ENCODE measurements at places on chromosomes 1 and 21. TPM values are rescaled to one million over a fixed set of nuclear protein-coding genes. Genes with fewer than 3 reads are reported as not detected.

REG4 gene
- total RNA-seq, result 0.76 TPM

CHIT1 gene
- 6.2 TPM for total RNA-seq

KIF14 gene
- total RNA-seq, result 14.4 TPM

RXFP4 gene
- not detected for total RNA-seq

CD5L gene
- total RNA-seq, result 1.2 TPM

LAD1 gene
- 9.1 TPM for total RNA-seq

KCNK1 gene
- total RNA-seq, result 0.66 TPM

S100A3 gene
- total RNA-seq, result 0.38 TPM

OR2T11 gene
- under 0.01 TPM for total RNA-seq

PGLYRP3 gene
- total RNA-seq, result 0.14 TPM

GRCh38 chr1:34926894-34927293, 2.6 kb downstream of the DLGAP3 start:
- H3K4me3 ChIP-seq, result no peak overlapping the region
- no peak for DNase-seq
- H3K4me1 ChIP-seq, result peaks cover 11% of the 10 kb centered on the region
- H3K27ac ChIP-seq, result no peak overlapping the region

DNA sequence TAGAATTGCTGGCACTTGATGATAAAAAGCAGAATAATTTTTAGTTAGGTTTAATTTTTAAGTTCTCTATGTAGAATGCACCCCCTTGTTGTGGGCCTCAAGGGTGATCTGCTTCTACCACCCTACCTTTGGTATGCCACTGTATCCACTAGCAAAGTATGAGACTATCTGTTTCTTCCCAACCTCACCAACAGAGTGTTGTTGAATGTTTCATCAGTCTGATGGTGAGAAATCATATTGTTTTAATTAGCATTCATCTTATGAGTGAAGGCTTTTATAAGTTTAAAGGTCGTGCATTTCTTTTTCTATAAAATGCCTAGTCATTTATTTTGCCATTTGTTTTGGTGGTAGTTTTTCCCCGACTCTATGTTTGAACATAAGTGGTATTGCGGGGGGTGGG, 141.0 kb downstream of the MAGI3 start:
- H3K27ac ChIP-seq, result no peak overlapping the region
- no peaks in the 10 kb centered on the region for H3K27me3 ChIP-seq
- no peaks in the 10 kb centered on the region for H3K4me1 ChIP-seq

DNA sequence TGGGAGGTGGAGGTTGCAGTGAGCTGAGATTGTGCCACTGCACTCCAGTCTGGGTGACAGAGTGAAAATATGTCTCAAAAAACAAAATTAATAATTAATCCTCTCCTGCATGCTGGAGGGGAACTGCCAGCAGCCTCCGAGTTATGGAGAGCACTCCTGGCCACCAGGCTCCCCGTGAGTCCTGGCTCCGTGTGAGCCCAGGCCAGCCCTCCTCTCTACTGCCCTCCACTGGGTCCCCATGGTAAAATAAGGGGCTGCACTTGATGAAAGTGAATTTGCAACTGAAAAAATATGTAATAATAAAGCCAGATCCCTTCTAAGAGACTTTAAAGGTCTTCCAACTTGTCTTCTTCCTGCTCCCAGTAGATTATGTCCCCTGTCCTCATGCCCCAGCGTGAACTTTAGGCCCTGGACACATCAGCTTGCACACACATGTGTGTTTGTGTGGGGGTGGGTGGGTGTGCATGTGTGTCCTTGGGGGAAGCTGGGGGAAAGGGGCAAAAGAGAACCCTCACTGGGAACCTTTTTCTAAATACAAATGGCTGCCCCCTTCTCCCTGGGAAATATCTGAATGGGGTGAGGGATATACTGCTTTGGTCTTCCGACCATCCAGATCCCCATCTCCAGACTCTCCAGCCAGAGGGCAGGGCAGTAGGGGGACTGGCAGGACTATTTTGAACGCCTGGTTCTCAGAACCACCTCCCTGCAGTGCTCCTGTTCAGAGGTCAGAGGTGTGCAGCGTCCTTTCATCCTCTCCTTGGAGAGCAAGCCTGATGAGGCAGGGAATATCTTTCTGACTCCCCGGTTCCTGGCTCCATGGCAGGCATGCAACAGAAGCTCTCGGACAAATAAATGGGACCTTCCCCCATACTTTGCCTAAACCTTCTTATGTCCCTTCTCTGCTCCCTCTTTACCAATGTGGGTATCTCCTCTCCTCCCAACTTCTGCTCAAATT, 26.2 kb downstream of the NEK2 start:
- H3K4me3 ChIP-seq, result no peak overlapping the region
- no peak for DNase-seq
- no peaks in the 10 kb centered on the region for H3K36me3 ChIP-seq
- H3K4me1 ChIP-seq, result no peaks in the 10 kb centered on the region

GRCh38 chr1:194215448-194215847, 1029.0 kb upstream of the B3GALT2 start:
- DNase-seq, result no peak
- H3K4me3 ChIP-seq, result no peak overlapping the region
- H3K4me1 ChIP-seq, result no peaks in the 10 kb centered on the region
- no peaks in the 10 kb centered on the region for H3K36me3 ChIP-seq
- no peaks in the 10 kb centered on the region for H3K27me3 ChIP-seq

DNA sequence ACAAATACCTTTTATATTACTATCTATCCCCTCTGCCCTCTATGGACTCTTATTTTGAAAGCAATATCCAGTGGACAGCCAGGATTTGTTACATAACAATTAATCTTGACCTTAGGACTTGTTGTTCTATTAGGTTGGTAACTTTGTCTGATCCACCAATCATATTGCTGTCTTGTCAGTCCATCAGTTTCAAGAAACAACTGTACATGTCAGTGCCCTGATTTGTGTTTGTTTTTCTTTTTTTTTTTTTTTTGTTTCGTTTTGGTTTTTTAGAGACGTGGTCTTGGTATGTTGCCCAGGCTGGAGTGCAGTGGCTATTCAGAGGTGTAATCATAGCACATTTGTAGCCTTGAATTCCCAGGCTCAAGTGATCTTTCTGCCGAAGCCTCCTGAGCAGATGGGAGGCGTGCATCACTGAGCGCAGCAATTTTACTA, 1.5 kb upstream of the SCP2 start:
- H3K27me3 ChIP-seq, result no peaks in the 10 kb centered on the region
- H3K4me3 ChIP-seq, result no peak overlapping the region
- H3K4me1 ChIP-seq, result peaks cover 13% of the 10 kb centered on the region

GRCh38 chr1:116907351-116907750, 2.4 kb upstream of the PTGFRN start:
- peaks cover 6% of the 10 kb centered on the region for H3K4me1 ChIP-seq
- no peaks in the 10 kb centered on the region for H3K36me3 ChIP-seq
- H3K27me3 ChIP-seq, result peaks cover 5% of the 10 kb centered on the region

GRCh38 chr1:6016191-6016865, 24.1 kb upstream of the NPHP4 start:
- DNase-seq, result no peak

DNA sequence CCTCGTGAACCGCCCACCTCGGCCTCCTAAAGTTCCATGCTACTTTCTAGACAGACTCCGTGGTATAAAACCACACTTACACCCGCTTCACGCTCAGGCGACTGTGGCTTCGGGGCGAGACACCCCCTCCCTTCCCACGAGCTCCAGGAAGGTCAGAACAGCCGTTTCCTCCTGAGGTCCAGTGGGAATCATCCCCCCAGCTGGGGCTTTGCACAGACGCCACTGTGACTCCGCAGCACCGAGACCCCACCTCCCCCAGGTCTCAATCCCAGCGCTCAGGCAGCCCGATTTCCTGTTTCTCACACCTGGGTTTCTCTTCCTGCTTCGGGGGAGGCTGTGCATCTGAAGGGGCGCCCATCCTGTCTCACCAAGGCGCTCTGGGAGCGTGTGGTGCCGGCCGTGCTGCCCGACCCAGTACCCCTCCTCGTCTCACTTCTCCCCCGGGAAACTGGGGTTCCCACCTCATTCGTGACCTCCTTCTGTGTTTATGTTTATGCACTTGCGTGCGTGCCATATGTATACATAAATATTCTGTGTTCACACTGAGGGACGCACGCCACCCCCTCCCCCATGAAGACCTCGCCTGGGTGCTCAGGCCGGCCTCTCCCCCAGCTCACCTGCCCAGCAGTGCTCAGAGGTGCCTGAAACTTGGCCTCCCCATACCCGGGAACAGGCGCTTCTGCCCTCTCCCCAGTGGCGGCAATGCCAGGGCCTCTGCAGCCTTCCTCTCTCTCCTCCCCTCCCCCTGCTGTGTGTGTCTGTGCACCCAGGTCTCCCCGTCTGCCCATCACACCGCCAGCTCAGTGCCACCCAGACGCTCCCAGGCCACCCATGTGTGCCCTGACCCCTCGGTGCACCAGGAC, 14.6 kb downstream of the SLC35E2B start:
- peak overlapping the region; percentile 44 for H3K4me3 ChIP-seq
- peaks cover 24% of the 10 kb centered on the region for H3K4me1 ChIP-seq
- peaks cover 3% of the 10 kb centered on the region for H3K36me3 ChIP-seq
- no peaks in the 10 kb centered on the region for H3K27me3 ChIP-seq

GRCh38 chr1:92804721-92805201, 19.9 kb upstream of the EVI5 start:
- H3K27me3 ChIP-seq, result no peaks in the 10 kb centered on the region
- DNase-seq, result no peak
- no peak overlapping the region for H3K4me3 ChIP-seq
- H3K36me3 ChIP-seq, result no peaks in the 10 kb centered on the region

DNA sequence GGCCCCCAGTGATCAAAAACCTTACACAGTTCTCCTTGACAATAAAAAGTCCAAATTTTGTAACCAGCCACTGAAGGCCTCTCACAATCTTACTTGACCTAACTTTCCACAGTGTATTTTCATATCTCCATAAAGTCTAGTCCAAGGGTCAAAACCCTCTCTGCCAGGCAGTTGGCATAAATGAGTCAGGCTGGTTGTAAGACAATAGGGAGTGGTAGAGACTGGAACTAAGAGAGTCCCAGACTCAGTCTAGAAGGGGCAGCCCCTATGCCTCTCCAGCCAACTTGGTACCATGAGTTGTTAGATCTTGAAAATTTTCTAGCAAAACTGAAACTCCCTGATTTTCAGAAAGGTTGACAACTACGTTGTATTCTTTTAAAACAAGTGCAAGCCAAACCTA, 21.0 kb downstream of the KIF21B start:
- no peak overlapping the region for H3K27ac ChIP-seq
- peaks cover 76% of the 10 kb centered on the region for H3K36me3 ChIP-seq
- H3K4me3 ChIP-seq, result no peak overlapping the region
- no peaks in the 10 kb centered on the region for H3K4me1 ChIP-seq

- no peak overlapping the region for H3K4me3 ChIP-seq
- no peak overlapping the region for H3K27ac ChIP-seq
- H3K27me3 ChIP-seq, result no peaks in the 10 kb centered on the region
- DNase-seq, result no peak
- no peaks in the 10 kb centered on the region for H3K36me3 ChIP-seq
- H3K4me1 ChIP-seq, result peaks cover 8% of the 10 kb centered on the region
Observed at GRCh38 chr1:62355095-62355494, 35.9 kb upstream of the KANK4 start.

- H3K4me1 ChIP-seq, result peaks cover 9% of the 10 kb centered on the region
- H3K27ac ChIP-seq, result no peak overlapping the region
- H3K27me3 ChIP-seq, result no peaks in the 10 kb centered on the region
- H3K4me3 ChIP-seq, result no peak overlapping the region
- H3K36me3 ChIP-seq, result no peaks in the 10 kb centered on the region
Observed at GRCh38 chr1:158016651-158017335, 23.3 kb downstream of the KIRREL1 start.

- H3K27ac ChIP-seq, result no peak overlapping the region
- no peak overlapping the region for H3K4me3 ChIP-seq
- H3K27me3 ChIP-seq, result no peaks in the 10 kb centered on the region
- no peaks in the 10 kb centered on the region for H3K4me1 ChIP-seq
- DNase-seq, result no peak
Observed at GRCh38 chr1:79524126-79524525, 517.6 kb upstream of the ADGRL4 start.

GRCh38 chr1:202085682-202086373, 36.9 kb upstream of the GPR37L1 start:
- no peak overlapping the region for H3K27ac ChIP-seq
- no peak overlapping the region for H3K4me3 ChIP-seq
- DNase-seq, result no peak
- no peaks in the 10 kb centered on the region for H3K4me1 ChIP-seq

DNA sequence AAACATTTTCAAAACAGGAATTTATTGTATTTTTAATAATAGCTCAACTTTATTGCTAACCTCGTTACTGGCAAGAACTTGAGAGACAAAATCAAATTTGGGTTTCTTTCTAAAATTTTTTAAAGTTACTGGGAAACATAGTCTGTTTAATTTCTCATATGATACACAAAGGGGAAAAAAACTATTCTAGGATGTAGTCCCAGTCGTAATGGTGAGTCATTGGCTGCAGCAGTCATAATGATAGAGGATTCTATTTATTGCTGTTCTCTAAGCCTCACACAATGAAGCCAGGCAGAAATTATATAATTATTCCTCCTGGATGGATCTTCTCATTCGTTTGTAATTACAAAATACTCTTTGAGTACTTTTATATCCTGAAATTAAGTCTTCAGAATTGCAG, 326.5 kb upstream of the SGIP1 start:
- DNase-seq, result no peak
- no peaks in the 10 kb centered on the region for H3K27me3 ChIP-seq
- H3K4me1 ChIP-seq, result no peaks in the 10 kb centered on the region
- no peak overlapping the region for H3K4me3 ChIP-seq
- H3K27ac ChIP-seq, result no peak overlapping the region

GRCh38 chr21:45767071-45768006, 123.8 kb downstream of the PCBP3 start:
- H3K27ac ChIP-seq, result peak overlapping the region; percentile 80
- no peaks in the 10 kb centered on the region for H3K27me3 ChIP-seq
- peaks cover 43% of the 10 kb centered on the region for H3K4me1 ChIP-seq
- DNase-seq, result no peak
- no peak overlapping the region for H3K4me3 ChIP-seq

GRCh38 chr1:25009671-25010262, 79.7 kb upstream of the RUNX3 start:
- no peaks in the 10 kb centered on the region for H3K36me3 ChIP-seq
- DNase-seq, result peak; percentile 69
- no peak overlapping the region for H3K4me3 ChIP-seq
- H3K27me3 ChIP-seq, result peaks cover 5% of the 10 kb centered on the region
- H3K27ac ChIP-seq, result no peak overlapping the region
- peaks cover 6% of the 10 kb centered on the region for H3K4me1 ChIP-seq

GRCh38 chr1:30164693-30165092, 558.7 kb downstream of the MATN1 start:
- H3K4me3 ChIP-seq, result no peak overlapping the region
- no peak for DNase-seq
- no peaks in the 10 kb centered on the region for H3K27me3 ChIP-seq
- H3K27ac ChIP-seq, result no peak overlapping the region

GRCh38 chr21:32844653-32845436, 73.3 kb upstream of the PAXBP1 start:
- H3K36me3 ChIP-seq, result no peaks in the 10 kb centered on the region
- H3K27ac ChIP-seq, result no peak overlapping the region
- DNase-seq, result no peak
- no peak overlapping the region for H3K4me3 ChIP-seq

- H3K4me1 ChIP-seq, result no peaks in the 10 kb centered on the region
- no peak overlapping the region for H3K27ac ChIP-seq
- no peaks in the 10 kb centered on the region for H3K27me3 ChIP-seq
- no peak for DNase-seq
Observed at GRCh38 chr1:230855886-230856285, 12.4 kb downstream of the C1orf198 start.

GRCh38 chr1:55321942-55322341, 106.8 kb upstream of the USP24 start:
- no peaks in the 10 kb centered on the region for H3K36me3 ChIP-seq
- no peak overlapping the region for H3K4me3 ChIP-seq
- DNase-seq, result no peak
- H3K27ac ChIP-seq, result no peak overlapping the region

GRCh38 chr1:24151175-24151533, 8.2 kb upstream of the IL22RA1 start:
- H3K27ac ChIP-seq, result no peak overlapping the region
- peaks cover 14% of the 10 kb centered on the region for H3K27me3 ChIP-seq
- H3K36me3 ChIP-seq, result no peaks in the 10 kb centered on the region

Measured in thymus (tissue), 14 donors.